ENCODE measurements at places on chromosomes 16 and 17. TPM values are rescaled to one million over a fixed set of nuclear protein-coding genes. Genes with fewer than 3 reads are reported as not detected.

RGS11 gene
- 3.9 TPM for total RNA-seq

ALOX15 gene
- total RNA-seq, result not detected

RDM1 gene
- 0.47 TPM for total RNA-seq

OR1A1 gene
- total RNA-seq, result not detected

IL34 gene
- 3.1 TPM for total RNA-seq

TP53TG3F gene
- total RNA-seq, result not detected

TMEM98 gene
- 115 TPM for total RNA-seq

- DNase-seq, result no peak
These were observed 38.5 kb downstream of the CTU2 start for GRCh38 chr16:88744577-88745521.

GRCh38 chr16:75459691-75460090, 4.8 kb downstream of the TMEM170A start:
- DNase-seq, result no peak

DNA sequence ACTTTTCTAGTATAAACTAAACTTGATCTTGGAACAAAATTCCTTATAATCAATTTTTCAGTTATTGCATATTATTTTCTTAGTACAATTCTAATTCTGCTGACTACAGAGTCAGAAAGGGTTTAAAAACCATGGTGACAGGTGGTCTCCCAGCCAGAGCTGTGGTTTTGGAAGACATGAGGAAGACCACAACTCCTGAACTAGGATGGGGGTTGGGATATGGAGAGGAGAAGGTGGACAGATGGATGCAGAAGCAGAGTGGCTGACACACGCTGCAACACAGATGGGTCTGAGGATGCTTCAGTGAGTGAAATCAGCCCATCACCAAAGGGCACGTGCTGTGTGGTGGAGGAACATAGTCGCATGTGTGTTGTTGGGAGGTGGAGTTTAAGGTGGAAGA, 187.7 kb downstream of the LGALS9B start:
- DNase-seq, result no peak

DNA sequence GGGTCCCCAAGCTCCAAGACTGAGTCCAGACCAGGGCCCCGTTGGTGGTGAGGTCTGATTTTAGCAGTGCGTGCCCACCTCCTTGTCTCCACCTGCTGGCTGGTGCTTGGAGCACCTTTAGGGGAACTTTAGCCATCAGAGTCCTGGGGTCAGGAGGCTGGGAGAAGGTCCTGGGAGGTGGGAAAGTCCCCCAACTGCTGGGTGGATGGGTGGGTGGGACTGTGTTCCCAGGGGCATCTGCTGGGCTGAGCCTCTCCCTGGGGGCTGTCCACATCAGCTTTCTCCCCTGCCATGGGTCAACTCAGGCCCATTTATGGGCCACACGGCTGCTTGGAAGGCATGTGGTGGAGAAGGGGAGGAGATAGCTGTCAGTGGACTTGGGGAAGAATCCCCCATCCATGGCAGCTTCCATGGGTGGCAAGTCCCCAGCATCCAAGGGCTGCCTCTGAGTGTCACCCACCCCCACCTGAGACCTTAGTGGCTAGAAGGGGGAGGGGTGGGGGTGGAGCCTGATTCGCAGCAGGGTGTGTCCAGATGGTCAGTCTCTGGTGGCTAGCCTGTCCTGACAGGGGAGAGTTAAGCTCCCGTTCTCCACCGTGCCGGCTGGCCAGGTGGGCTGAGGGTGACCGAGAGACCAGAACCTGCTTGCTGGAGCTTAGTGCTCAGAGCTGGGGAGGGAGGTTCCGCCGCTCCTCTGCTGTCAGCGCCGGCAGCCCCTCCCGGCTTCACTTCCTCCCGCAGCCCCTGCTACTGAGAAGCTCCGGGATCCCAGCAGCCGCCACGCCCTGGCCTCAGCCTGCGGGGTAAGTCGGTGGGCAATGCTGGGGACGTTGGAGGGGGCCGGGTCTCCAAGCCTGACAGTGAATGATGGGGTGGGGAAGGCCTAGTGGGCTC, at the start of gene TRPV2:
Gene TRPV2 (plus strand): TSS at position 541 of the 894 bp plus-strand sequence. CDS start 2,098 bp downstream, outside the sequence.
- DNase-seq, result no peak

GRCh38 chr17:17681744-17682292, 560 bp downstream of the RAI1 start:
- no peak for DNase-seq

DNA sequence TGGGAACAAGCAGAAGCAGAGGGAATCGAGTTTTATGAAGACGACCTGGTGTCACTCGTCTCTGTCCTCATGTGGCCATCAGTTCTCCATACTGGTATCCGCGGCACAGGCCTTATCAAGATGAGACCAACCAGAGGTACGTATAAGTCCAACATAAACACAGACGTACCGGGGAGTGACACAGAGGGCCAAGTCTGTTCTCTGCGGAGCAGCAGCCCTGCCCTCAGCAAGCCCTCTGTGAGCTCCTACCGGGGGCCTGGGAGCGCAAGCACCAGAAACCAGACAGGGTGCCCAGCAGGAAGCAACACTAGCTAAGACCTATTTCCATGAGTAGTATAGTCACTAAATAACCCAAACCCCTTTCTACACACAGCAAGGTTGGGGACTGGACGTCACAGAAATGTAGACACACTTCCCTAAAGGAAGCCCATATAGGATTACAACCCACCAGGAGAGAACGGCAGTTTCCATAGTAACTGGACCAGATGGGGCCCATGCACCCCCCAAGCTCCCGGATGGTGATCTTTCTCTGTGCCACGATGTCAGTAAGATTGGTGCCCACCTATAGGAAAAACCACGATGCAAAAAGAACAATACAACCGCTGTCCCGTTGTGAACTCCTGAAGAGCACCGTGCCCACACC, 911 bp downstream of the ARL16 start:
- no peak for DNase-seq

- no peak for DNase-seq
These were observed 90.3 kb upstream of the MPHOSPH6 start for GRCh38 chr16:82260212-82260795.

DNA sequence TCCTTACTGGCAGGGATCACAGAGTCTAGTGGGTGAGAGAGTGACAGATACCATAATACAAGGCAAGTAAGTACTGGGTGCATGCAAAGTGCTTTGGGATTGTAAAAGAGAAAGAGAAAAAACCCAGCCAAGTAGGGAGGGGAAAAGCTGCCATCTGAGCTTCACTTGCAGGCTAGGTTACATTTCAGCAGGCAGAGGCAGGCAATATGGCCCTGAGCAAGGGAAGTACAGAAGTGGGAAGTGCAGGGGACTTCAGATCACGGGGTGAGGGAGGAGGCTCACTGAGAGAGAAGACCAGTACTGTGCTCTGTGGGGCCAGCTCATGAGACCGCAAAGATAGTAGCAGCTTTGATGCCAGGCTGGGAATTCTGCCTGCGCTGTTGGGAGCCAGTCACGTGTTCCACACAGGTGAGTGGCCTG, 230.6 kb downstream of the MSI2 start:
- DNase-seq, result no peak

DNA sequence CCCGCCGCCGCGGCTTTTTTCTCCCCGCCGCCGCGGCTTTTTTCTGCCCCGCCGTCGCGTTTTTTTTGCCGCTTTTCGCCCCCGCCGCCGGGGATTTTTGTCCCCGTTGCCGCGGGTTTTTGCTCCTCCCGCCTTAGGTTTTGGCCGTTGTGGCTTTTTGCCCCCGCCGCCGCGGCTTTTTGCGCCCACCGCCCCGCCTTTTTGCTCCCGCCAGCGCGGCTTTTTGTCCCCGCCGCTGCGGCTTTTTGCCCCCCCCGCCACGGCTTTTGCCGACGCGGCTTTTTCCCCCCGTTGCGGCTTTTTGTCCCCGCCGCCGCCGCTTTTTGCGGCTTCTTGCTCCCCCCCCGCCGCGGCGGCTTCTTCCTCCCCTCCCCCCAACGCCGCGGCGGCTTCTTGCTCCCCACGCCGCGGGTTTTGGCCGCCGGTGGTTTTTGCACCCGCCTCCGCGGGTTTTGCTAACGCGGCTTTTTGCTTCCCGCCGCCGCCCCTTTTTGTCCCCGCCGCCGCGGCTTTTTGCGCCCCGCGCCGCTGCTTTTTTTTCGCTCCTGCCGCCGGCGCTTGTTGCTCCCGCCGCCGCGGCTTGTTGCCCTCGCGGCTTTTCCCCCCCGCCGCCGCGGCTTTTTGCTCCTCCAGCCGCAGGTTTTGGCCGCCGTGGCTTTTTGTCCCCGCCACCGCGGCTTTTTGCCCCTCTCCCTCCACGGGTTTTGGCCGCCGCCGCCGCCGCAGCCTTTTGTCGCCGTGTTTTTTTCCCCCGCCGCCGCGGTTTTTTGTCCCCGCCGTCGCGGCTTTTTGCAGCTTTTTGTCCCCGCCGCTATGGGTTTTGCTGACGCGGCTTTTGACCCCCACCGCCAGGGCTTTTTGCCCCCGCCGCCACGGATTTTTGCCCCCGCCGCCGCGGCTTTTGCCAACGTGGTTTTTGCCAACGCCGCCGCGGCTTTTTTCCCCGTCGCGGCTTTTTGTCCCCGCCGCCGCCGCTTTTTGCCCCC, 150.3 kb downstream of the KCNJ18 start:
- no peak for DNase-seq

DNA sequence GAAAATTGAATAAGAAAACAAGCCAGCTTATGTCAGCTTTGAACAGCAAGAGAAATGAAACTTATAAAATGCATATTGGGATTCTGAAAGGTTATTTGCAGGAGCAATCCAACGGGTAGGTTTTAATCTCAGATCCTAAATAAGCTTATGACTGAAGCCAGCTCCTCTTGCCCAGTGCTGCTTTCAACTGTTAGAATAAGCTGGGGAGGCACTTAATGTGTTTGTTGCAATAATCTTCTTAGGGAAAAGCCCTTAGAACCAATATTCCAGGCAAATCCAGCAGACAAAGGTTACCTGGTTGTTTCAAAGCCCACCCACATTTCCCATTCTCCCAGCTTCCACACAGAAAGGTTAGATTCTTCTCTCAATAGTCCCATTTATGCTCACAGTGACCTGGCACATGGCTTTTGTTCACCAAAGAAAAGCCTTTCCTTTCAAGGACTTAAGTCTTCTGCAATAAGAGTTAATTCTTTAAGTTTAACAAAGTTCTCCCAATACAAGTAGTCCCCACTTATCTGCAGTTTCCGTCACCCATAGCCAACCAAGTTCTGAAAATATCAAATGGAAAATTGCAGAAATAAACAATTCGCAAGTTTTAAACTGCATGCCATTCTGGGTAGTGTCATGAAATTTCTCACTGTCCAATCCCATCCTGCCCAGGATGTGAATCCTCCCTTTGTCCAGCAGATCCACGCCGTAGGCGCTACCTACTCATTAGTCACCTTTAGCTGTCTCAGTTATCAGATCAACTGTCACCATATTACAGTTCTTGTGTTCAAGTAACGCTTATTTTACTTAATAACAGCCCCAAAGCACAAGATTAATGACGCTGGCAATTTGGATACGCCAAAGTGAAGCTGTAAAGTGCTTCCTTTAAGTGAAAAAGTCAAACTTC, 5.9 kb downstream of the TEX2 start:
- DNase-seq, result no peak
